NCI-H524 treated with DMSO at 0.1 percent for 48 hours (cell line): ENCODE measurements at places on chromosomes 3 and 15.

DNA sequence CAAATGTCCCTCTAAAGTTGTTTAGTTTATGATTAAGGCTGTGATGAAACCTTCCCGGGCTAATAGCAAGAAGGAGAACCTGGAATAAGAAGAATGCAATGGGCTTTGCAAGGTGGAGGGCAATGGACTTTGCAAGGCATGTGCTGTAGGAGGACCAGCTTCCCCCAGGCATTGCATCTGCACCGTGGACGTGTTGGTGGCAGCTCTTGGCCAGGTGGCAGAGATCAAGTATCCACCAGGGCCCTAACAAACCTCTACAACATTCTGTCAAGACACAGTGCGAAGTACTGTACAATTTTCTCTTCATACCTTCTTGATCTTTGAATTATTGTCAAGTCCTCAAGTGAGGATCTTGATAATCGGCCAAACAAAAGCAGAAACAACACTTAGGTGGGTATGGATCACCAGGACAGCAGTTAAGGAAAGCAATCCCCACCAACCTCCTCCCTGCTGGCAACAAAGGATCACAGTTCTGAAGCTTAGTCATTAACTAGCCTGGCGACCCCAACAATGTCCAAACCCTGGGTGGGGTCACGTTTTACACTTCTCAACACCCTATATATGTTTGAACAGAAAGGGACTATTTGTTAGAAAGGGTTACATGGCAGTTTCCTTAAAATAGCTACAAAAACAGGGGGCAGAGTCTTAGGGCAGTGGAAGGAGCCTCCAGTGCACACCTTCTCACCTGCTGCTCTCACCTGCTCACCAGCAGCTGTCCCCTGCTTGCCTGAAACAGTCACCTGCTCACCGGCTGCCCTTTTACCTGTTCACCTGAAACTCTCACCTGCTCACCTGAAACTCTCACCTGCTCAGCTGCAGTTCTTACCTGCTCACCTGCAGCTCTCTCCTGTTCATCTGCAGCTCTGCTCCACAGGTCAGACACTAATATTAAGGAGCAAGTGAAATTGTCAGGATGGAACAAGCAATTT lies 137.9 kb upstream of the LIPC start:
- no peak for DNase-seq

DNA sequence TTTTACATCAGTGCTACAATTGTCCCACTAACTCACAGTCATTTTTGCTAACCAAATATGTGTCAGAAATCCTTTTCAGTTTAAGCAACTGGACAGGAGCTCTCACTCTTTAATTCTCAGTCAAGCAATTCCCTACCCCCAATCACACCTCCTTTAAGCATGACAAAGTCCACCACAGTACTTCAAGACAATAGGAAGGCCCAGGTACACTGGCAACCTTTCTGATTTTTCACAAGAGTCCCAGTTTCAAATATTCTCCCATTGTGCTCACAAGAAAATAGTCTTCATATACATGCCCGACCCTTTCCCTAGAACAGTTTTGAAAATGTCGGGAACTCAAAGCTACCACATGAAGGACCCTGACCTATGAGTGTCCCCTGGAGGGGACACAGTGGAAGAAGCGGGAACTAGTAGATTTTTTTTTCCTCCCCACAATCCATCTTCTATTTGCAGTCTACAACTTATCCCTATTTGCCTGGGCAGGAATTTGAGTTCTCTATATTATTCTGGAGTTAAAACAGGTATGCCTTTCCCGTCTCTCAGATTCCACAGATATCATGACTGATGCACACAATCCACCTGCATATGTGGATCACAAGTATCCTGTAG lies 413.5 kb downstream of the TIGIT start:
- no peak for DNase-seq

DNA sequence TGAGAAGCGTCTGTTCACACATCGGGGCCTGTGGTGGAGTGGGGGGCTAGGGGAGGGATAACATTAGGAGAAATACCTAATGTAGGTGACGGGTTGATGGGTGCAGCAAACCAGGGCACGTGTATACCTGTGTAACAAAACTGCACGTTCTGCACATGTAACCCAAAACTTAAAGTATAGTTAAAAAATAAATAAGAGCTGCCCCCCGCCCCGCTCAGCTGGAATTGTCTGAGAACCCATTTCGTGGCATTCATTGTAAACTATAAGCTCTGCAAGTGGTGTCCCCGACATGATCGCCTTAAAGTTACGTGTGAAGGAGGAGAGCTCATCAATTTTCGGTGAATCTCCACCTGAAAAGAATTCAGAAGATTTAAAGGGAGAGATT lies 7.3 kb upstream of the LIPH start:
- DNase-seq: no peak

DNA sequence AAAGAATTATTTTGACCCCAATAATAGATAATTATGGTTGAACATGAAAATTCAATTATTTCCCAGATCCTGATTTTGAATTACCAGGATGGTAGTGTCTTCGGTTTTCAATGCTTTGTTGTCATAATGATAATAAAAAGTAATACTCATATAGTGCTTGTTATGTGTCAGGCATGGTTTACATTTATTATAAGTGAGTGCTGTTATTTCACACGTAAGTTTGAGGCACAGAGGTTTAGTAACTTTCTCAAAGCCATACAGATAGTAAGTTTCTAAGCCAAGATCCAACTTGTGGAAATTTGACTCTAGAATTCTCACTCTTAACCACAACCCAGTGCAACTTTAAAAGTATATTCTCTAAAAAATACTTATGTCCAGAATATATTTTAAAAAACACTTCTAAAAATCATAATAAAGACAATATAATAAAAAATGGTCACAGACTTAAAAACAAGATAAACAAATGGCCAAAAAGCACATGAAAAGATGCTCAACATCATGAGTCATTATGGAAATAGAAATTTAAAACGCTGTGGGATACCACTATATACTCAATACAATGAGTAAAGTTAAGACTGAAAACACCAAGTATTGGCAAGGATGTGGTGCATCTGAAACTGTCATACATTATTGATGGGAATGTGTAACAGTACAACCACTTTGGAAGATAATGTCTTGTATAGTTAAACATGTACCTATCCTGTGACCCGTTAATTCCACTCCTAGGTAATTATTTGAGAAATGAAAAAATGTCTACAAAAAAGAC lies 45.2 kb downstream of the SPRED1 start:
- DNase-seq: no peak

- no peak for DNase-seq
Observed at GRCh38 chr3:57152151-57153143, 12.7 kb downstream of the IL17RD start.

DNA sequence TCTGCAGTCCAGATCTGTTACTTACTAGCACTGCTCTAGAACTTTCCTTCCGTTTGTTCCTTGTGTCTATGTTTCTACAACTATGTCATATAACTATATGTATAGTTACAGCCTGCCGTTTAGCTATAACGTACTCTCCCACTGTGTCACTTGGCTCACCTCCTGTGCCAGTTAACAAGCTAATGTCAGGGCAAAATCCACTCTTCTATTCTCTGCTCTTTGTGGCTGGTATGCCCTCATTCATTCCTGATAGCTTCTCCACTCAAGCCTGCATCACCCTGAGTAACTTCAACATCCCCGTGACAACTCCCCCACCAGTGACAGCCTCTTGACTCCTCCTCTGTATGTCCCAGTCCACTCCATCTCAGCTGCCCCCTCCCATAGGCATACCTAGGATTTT lies 229.2 kb downstream of the TJP1 start:
- DNase-seq: no peak

- DNase-seq: peak; percentile 4
Observed at GRCh38 chr15:101121511-101122090, 130.2 kb downstream of the CHSY1 start.

DNA sequence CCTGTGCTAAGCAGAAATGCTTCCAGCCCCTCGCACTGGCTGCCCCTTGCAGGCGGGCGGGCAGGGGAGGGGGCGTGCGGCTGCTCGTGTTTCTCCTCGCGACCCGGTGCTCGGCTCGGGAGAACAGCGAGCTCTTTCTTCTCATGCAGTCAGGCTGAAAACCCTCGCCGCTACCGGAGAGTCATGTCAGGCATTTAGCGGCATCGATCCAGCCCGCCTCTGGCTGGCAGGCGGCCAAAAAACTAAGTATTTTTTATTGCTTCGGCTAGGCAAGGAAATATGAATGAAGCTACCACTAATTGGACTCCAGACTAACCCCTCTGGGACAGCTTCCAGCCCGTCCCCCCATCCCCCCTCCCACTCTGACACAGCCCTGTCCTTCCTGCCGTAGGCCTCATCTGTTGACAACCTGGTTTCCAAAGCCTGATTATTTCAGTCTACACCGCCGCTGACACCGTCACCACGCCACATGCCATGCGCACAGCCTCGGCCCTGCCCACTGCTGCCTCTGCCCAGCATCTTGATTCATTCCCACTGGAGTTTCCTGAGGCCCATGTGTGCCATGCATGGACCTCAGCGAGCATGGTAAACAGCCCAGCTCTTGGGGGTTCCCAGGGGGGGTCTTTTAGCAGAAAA lies 35.3 kb downstream of the TLE3 start:
- no peak for DNase-seq

GRCh38 chr15:64713592-64713991 lies 61.8 kb downstream of the RBPMS2 start:
- DNase-seq: no peak

DNA sequence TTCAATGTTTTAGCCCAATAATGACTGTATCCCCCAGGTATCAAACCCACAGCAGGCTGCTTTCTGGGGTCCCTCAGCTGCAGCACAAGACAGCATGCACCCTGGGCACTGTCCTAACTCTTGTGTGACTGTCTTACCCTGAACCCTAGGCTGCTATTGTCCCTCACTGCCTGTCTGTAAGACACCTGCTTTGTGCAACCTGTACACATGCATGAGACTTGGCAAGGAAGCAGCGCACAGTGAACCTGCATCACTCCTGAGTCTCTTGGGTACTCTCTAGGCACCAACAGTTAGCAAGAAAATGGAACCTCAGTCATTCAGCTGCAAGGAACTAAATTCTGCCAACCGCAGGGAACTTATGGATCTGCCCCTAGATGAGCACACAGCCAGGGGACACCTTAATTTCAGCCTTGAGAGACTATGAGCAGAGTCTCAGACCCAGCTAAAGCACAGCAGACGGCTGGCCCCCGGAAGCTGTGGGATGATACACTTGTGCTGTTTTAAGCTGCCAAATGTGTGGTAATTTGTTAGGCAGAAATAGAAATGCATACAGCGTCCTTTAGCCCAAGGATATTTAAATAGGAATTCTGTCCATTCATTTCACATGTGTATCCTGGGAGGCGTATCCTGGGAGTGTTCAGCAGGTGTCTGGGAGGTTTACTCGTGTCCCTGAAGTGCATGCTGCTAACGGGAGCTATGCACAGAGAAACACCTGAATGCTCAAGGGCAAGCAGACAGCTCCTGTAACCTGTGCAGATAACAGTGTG lies 223.8 kb downstream of the KLF13 start:
- DNase-seq: no peak

GRCh38 chr3:130627143-130627855 lies 110.3 kb downstream of the COL6A6 start:
- DNase-seq: no peak

DNA sequence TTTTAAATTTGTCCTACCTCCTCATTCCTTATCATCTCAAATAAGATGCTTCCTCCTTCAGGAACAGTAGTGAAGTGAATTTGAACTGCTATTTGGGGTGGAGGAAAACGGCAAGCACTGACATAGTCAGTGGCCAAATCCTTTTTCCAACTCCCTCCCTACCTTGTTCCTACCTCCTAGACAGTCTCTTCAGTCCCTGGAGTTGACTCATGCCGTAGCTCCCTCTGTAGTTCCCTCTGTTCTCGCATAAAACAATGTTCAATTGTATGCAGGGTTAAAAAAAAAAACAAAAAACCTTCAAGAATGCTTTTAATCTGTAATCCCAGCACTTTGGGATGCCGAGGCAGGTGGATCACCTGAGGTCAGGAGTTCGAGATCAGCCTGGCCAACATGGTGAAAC lies 1.4 kb downstream of the UBR1 start:
- DNase-seq: no peak

- no peak for DNase-seq
Observed at GRCh38 chr3:111882194-111882593, 23.1 kb downstream of the PHLDB2 start.

DNA sequence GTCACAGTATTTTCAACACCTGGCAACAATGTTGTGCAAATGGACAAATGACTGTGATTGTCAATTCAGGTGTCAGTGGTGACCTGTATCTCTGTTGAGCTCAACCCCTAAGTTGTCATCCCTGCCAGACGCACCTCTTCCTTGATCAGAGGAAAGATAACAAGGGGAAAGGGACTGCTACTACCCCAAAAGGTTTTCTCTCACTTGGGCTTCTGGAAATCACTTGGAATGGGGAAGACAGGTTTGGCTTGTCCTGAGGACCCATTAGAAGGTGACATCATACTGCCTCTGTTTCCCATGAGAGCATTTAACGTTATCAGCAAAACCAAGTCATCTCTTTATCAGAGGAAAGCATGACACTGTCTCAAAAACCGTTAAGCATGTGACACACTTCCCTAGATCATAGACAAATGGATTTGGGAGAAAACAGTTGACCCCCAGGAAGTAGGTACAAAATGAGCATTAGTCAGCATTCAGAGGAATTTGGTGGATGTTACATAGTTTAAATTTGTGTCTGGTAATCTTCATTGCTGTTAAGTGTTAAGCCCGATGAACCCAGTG lies 769.5 kb downstream of the GRM7 start:
- no peak for DNase-seq

- DNase-seq: no peak
Observed at GRCh38 chr15:81728726-81729125, 317.1 kb downstream of the MEX3B start.

DNA sequence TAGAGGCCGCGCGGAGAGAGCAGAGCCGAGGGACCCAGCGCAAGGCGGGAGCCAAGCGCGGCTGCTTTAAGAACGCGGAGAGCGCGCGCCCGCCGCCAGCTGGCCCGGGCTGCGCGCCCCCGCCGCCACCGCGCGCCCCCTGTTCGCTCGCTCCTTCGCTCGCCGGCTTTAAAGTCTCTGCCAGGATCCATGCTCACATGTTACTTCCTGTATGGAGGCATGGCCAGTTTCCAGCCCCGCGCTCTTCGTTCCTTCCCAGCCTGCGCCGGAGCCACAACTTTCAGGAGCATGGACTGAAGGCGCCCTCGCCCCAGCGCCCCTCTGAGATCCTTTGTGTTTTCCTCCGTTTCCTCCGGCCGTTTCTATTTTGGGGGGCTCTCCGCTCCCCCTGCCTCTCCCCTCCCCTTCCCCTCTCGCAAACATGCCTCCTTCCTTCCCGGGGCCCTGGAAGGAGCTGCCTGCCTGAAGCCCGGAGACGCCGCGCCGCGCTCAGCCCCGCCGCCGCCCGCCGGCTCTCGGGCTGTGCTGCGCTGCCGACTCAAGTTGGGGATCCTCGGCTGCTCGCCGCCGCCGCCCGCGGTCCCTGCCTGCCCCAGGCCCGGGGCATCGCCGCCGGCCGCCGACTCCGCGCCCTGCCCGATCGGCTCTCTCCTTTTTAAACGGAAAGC lies at the start of gene PTPRG:
PTPRG (plus strand) TSS at position 198 of the 668 bp plus-strand sequence. CDS start 717 bp downstream, outside the sequence.
- peak; percentile 25 for DNase-seq
